ENCODE measurements at places on chromosomes 5 and 9.

GRCh38 chr9:113530022-113530635 is 66.6 kb downstream of the RGS3 start:
- DNase-seq = no peak

DNA sequence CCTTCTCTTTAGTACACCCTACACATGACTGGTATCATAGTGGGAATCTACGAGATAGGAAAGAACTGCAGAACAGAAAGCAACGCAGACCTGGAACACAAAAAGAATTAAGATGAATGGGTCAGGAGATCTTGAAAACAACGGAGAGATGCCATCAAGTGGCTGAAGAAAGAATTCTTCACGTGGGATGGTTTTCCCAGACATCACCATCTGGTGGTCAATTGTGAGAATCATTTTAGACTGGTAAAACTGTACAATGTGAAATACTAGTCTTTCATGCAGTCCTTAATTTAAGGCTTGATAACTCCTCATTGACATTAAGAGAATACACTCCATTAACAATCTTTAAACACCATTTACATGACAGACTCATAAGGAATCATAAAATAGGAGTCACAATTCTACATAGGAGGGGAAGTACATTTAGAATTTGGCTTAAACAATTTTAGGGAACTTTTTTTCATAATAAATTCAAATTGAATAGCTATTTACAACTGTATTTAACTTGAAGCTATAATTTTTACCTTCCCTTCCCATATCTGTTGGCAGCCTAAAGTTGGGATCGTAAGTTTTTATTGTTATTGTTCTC is 128.4 kb upstream of the TRPM3 start:
- no peak for DNase-seq

DNA sequence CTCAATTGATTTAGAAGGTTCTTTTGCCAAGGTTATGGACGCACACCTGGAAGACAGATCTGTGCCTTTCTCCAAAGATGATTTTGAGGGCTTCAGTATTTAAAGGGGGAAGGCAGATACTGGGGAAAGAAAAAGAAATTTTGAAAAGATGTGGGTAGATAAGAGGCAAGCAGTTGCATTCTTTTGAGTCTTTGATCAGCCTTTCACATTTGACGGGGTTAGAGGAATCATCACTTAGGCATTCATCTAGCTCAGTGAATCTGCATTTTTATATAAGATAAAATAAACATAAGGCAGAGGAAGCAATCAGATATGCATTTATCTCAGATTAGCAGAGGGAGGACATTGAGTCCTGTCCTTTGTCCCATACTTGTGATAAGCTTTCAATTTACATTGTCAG is 243.4 kb upstream of the RAI14 start:
- DNase-seq = no peak

DNA sequence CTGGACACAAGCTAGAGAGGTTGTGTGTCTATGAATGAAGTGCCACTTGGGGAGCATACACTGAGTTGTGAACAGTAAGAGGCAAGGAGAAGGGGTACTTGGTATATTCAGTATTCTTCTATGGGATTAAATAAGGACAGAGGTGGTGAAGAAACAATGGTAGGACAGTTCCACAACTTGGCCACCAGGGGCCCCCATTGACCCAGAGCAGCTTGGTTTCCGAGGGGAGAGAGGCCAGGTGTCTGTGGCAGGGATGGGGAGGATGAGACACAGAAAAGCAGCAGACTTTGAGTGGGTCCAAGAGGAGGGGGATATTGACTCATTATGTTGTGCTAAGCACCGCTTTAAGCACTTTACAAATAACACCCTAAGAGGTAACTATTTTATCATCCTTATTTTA is 220.6 kb downstream of the MELK start:
- DNase-seq = no peak

DNA sequence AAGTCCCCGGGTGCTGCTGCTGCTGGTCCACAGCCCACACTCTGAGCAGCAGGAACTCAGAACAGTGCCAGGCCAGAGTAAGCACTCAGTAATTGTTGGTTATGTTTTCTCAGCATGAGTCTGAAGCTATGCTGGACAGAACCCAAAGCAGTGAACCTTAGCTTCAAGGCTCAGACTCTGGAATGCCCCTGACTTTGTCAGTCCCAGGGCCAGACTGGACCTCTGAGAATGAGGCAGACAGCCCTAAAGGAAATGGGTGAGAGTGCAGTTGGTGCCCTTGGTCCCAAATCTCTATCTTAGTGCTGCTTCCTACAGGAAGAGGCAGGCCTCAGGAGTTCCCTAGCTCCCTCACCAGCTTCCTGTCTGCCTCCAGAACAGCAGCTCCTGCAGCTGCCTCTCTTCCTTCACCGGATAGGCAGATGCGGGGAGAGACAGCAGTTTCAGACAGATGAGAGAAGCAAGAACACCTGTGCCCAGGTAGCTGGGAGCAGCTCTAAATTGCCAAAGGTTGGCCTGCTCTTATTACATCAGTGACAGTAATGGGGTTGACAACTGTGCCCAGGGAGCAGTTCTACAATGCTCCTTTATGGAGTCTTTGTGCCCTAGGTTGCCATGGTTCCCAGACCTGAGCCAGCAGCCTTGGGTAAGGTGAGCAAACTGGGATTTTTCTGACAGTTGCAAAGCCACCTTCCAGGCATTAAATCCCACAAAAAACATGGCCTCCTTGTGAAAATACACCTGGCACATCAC is 82.2 kb upstream of the CXCL14 start:
- no peak for DNase-seq

GRCh38 chr5:53381-54174 is 38.4 kb upstream of the PLEKHG4B start:
- DNase-seq = peak; percentile 17

- no peak for DNase-seq
Observed at GRCh38 chr9:84481636-84482218, 141.2 kb upstream of the SLC28A3 start.

DNA sequence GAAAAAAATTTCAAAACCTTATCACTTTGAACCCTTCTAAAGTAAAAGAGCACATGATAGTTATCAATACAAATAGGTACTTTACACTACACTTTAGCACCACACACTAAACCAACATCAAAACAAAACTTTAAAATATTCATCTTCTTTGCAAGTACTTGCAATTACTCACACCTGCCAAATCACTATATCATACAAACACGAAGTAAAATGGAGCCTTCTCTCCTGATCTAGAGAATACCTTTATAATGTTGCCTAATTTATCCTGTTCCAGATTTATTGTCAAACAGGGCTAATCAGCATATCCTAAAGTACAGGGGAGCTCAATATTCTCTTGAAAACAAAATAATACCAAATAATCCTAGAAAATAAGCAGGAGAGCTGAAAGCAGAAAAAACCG is 3.0 kb downstream of the RNF145 start:
- no peak for DNase-seq

DNA sequence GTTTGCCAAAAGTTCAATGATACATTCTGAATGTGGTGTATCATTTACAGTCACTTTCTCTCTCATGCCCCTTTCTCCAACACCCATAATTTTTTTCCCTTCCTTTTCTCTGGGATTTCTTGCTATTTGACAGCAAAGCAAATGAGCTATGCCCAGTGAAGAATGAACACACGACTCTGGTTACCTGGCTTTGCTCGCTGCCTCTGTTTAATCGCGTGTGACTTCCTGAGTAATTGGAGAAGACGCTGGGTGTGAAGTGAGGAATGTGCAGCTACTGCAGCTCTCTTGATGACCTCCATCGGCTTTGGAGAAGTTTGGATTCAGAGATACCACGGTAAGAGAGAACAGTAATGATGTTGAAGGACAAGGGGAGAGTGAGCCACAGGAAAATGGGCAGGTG is 651.8 kb downstream of the KIF4B start:
- no peak for DNase-seq

DNA sequence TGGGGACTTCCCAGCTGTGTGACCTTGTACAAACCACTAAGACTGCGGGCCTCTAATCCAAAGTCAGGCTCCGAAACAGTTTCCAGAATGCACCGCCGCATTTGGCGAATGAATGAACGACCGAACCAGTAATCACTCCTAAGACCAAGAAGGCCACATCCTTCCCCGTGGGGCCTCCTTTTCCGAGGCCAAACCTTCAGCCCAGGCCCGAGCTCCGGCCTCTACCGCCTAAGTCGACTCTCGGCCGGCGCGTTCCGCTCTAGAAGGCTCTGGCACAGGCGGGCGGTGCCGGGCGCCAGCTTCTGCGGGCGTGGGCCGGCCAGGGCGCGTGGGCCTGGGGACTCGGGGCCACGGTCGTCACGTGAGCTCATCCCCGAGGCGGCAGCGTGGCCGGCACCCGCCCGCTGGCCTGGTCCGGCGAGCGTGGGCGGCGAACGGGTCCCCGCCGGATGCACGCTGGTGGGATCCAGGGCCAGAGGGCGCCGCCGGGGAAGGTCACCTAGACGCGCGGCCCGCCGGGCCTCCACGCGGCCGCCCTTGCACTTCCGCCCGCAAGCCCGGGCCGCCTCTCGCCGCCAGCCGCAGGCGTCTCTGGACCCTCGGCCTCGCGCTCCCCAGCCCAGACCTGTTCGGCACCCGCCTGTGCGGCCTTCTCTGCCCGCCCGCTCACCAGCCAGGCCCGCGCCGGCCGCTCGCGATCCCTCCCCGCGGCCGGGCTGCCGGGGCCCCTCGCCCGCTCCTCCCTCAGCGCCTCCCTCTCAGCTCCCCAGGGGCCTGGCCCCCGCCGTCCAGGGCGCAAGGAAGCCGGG is 754 bp downstream of the VDAC1 start:
- DNase-seq = no peak

DNA sequence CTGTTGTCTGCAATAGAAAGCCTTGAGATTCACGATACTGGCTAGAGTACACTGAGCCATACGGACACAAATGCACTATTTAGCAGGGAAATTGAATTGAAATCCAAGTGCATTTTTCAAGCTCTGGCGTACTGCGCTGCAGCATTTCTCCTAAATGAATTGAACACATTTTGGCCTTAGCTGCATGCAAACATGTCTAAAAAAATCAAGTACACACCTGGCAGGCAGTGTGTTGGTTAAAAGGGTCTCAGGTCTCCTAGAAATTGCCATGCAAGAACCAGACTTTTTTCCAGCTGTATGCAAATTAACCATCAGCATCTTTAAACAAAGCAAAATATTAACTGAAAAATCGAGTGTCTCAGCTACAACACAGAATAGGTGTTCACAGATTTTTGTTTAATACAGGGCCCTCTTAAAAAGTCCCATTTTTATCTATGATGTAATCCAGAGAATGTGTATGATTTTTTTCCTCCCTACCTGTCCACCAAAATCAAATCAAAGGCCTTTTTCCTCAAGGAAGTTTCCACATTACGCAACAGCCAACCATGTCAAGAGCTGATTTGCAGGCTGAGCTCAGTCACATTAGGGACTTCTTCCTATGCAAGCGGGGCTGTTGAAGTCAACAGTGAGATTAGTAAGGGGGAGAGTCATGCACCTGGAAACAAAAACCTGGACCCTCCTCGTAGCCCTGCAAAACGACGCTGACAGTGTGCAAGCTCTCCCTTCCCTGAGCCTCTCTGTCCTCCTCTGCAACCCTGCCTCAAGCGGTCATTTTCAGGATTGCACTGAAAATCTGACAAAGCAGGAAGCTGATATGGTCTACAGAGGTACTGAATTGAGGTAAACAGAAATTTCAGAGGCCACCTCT is 14.1 kb upstream of the SFXN1 start:
- peak; percentile 17 for DNase-seq

DNA sequence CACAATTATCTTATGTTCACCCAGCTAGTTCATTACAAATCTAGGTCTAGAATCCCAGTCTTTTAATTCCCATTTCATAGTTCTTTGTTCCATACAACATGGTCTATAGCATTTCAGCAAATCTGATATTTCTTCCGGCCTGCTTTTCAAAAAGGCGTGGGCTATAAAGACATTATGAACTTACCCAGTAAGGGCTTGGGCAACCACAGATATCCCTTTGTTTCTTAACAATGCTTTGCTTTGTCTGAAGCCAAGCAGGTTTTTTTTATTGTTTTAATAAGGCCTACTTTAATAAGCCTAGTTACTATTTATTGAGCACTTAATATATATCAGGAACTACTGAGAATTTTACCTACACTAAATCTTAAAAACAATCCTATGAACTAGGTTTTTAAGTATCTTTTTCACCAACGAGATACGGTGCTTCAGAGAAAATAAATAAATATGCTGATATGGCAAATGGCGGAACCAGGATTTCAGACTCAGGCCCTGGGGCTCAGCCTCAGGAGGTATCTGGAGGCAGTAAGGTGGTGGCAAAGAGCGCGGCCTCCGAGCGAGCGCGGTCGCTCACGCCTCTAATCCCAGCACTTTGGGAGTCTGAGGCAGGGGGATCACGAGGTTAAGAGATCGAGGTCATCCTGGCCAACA is 29.7 kb downstream of the PCA3 start:
- no peak for DNase-seq

DNA sequence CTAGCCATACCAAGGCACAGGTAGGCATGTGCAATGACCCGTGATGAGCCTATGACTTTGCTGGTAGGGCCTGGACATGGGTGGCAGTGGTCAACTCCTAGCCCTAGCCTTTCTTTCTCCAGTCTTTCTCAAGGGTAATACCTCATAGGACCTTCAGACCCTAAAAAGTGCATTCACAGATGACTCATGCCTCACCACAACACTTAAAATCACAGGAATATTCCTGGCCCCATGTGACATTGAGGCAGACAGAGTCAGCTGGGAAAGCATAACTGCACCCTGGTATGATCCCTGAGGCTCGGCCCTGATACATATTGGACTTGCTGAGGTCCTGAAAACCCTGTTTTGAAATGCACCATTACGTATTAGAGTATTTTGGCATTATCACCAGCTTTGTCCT is 449.5 kb downstream of the HINT1 start:
- no peak for DNase-seq

- no peak for DNase-seq
Observed at GRCh38 chr5:179832039-179832745, 11.5 kb downstream of the SQSTM1 start.

DNA sequence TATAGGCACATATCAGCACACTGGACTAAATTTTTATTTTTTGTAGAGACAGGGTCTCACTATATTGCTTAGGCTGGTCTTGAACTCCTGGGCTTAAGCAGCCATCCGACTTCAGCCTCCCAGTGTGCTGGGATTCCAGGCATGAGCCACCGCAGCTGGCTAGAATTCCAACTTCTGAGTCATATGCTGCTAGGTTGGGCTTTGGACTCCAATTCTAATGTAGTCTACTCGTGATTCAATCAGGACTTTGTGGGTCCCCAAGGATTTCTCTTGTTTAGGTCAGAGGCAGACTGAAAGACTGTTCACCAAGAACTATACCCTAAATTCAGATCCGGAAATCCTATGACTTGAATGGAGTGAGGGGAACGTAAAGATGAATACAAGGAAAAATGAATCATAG is 68.2 kb upstream of the CHD1 start:
- DNase-seq = no peak

DNA sequence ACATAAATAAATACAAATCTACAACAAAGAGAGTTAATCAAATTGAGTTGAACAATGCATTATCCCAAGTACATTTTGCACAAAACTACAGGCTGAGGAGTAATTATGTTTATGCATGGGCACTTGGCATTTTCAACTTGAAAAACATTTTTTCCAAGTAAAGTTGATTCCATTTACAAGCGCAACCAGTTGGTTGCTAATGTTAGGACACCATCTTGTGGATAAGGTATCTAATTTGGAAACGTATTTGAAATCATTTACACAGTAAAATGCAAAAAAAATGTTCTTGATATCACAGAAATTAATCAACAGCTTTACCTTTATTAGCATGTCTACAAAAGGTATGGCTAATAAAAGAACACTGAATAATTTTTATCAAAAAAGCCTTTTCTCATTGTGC is 18.8 kb downstream of the FTMT start:
- DNase-seq = no peak

- no peak for DNase-seq
Observed at GRCh38 chr9:81032831-81033230, 656.5 kb downstream of the TLE1 start.

Data from NCI-H1048 (cell line).